Cerebellar cortex (tissue), 1 donor: ENCODE measurements at places on chromosomes 2 and 18.

DNA sequence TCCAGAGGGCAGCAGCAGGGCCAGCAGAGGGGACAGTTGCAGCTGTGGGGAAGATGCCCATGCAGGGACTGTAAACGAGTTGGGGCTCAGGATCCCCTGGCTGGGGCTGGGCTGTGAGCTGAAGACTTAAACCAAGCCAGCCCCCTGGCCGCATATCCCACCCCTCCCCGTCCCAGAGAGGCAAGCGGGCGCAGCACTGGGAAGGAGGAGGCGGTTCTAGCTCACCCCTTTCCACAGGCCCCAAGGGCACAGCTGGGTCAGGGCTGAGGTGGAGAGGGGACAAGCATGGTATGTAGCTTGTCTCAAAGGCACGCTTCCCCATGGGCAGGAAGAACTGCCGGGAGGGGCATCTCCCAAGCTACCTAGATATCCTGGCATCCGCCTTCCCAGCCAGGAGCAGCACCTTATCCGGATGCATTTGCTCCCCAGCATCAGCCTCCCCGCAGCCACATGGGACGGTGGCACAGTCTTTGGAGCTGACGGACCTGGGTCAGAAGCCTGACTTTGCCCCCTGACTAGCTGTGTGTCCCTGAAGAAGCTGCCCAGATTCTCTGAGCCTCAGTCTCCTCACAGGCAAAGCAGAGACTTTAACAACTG, 75.9 kb downstream of the TFCP2L1 start:
- no peak for DNase-seq

DNA sequence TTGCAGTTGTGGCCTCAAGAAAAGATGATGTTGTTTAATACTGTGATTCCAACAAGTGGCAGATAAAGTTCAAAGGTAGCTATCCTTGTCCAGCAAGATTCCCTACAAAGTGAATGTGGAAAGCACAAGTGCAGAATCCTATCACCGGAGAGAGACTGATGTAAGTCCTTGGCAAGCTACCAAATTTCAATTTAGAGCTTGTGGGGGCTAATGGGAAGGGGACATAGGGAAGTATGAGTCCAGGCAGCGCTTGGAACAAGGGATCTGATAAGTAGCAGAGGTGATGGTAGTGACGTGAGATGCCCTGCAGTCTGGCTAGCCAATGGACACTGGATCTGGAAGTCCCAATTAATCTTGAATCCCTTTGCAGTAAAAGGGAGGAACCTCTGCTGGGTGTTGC, 165.2 kb upstream of the DTNA start:
- DNase-seq: no peak

DNA sequence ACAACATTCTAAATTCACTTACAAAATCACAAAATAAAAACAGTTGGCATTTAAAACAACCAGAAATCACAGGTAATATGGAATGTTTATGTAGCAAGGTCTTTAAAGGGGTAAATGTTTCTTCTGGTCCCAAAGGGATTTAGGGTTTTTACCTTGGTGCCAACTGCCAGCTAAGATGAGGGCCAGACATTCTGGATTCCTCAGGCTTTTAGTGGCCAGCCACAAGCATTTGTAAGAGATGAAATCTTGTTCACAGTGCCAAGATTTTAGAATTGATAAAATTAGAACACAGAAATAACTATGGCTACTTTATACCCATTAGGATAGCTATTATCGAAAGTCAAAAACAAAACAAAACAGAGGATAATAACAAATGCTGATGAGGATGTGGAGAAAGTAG, 60.4 kb upstream of the CDKL4 start:
- no peak for DNase-seq

DNA sequence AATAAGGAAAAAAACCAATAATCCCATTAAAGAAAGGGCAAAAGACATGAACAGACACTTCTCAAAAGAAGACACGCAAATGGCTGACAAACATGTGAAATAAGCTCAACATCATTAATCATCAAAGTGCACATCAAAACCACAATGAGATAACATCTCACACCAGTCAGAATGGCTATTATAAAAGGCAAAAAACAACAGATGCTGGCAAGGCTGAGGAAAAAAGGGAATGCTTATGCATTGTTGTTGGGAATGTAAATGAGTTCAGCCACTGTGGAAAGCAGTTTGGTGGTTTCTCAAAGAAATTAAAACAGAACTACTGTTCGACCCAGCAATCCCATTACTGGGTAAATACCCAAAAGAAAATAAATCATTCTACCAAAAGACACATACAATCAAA, 285.6 kb downstream of the NR4A2 start:
- no peak for DNase-seq
